ENCODE measurements at places on chromosomes 16 and 17. TPM values are rescaled to one million over a fixed set of nuclear protein-coding genes. Genes with fewer than 3 reads are reported as not detected.
A peak's percentile ranks its signal among the peaks of the same experiment; 100 is the strongest.

DNA sequence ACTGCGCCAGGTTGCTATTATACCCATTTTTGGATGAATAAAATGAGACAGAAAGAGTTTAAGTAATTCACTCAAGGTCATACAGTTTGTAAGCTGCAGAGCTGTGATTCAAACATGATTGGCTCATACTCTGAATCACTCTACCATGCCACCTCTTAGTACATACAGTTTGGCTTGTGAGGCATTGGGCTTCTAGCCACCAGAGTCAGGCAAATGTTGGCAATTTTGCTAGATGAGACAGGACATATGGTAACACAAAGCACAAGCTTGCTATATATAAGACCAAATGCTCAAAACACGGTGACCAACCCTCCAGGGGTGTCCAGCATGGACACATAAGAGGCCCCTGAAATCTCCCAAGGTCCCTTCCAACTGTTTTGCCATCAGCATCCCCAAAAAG lies 236.0 kb upstream of the IRX5 start:
- no peak for DNase-seq

DNA sequence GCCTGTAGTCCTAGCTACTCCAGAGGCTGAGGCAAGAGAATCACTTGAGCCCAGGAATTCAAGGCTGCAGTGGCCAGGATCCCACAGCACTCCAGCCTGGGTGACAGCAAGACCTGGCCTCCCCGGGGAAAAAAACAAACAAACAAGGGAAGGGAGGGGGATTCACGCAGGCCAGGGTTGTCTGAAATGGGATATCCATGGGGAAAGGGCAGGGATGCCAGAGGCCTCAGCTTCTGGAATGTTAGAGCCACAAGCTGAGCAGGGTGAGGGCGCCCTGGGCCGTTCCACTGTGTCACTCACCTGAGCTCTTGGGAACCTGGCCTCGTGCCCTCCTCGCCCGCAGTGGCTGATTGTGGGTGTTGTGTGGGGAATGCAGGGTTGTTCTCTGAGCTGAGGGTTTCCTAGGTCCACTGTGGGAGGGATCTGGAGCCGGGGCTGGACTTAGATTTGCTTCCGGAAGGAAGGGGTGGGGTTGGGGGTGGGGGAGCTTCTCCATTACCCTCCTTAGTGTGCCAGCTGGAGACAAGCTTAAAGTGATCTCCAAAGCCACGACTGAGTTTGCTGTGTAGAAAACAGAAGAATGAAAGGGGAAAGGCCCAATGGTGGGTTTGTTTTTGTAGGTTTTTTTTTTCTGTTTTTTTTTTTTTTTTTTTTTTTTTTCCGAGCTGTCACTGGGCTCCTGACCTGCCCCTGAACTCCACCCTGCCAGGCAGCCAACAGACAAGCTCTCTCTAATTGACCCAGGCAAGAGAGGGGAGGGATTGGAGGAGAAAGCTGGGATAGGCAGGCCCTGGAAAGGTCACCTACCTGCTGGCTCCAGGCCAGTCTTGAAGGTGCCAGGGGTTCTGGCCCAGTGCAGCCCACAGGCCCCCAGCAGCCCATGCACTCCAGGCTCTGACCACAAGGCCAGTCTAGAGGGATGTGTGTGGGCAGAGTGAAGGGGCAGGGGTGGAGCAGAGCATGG lies at the start of gene SULT1A1:
TSS of gene SULT1A1 (minus strand) at position 414 of the 964 bp plus-strand sequence. CDS start 1,189 bp downstream, outside the sequence.
- peak; percentile 93 for DNase-seq

DNA sequence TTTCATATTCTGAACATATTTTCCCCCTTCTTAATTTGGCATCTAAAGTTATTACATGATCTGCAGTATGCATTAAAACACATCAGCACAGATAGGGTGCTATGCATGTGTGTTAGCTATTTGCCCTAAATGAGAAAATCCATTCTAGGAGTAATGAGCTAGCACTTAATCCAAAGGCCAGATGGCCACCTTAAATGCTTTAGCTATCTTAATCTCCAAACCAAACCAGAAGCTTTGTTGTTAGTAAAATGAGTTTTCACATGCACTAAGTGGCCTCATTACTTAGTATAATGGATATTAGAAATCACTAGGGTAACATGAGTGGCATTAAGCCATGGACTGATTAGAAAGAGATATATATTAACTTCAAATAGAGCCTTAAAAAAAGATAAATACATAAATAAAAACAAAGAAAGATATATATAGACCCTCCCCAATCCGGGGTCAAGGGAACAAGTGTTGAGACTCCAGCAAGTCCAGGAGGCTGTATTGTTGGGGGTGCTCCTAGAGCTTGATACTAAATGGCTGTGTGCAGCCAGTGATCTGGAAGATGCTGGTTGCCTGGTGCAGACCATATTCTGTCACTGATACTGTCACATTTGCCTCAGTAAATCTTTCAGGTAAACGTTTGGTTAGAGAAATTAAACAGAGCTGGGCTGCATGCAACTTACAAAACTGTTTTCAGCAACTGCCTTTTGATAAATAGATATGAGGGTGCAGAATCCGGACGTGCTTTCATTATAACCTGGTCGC lies 67.3 kb downstream of the MYH10 start:
- DNase-seq: no peak

DNA sequence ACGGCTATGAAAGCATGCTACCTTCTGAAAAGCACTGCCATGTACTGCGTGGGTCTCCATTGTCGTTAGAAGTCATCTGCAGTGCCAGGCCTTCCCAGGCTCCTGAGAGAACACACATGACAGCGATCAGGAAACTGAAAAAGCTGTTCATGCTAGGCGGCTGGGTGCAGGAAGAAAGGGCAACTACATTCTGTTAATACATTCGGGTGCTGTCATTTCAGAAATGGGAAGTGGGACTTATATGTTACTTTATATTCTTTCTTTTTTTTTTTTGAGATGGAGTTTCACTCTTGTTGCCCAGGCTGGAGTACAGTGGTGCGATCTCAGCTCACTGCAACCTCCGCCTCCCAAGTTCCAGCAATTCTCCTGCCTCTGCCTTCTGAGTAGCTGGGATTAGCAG lies 19.9 kb downstream of the CFAP20 start:
- no peak for DNase-seq

GRCh38 chr16:23401139-23401538 lies 51.9 kb downstream of the COG7 start:
- no peak for DNase-seq

DNA sequence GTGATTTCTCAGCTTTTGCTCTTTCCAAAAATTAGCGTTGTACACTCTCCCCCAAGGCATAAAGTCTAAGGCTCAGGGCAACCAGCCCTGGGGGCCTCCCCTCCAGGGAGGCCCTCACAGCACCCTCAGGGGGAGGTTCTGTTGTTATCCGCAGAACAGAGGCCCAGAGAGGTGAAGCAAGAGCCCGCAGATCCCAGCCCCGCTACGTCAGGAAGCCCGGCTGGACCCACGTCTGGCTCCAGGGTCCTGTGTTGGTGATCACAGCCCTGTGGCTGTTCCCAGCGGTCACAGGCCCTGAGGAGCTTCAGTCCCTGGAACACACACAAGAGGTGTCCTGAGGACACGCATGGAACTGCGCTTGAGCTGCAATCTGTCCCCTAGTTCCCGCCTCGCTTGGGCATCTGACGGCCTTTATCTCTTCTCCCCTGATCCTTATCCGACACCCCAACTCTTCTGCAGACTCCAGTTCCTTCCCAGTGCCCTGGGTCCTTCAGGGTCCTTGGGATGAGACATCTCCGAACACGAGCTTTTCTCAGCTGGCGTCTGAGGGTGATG lies 1.1 kb upstream of the ZG16B start:
- DNase-seq: no peak

- no peak for DNase-seq
Measured at GRCh38 chr17:18937981-18938691, 13.8 kb upstream of the SLC5A10 start.

- no peak for DNase-seq
Measured at GRCh38 chr16:88069397-88070168, 118.3 kb downstream of the BANP start.

DNA sequence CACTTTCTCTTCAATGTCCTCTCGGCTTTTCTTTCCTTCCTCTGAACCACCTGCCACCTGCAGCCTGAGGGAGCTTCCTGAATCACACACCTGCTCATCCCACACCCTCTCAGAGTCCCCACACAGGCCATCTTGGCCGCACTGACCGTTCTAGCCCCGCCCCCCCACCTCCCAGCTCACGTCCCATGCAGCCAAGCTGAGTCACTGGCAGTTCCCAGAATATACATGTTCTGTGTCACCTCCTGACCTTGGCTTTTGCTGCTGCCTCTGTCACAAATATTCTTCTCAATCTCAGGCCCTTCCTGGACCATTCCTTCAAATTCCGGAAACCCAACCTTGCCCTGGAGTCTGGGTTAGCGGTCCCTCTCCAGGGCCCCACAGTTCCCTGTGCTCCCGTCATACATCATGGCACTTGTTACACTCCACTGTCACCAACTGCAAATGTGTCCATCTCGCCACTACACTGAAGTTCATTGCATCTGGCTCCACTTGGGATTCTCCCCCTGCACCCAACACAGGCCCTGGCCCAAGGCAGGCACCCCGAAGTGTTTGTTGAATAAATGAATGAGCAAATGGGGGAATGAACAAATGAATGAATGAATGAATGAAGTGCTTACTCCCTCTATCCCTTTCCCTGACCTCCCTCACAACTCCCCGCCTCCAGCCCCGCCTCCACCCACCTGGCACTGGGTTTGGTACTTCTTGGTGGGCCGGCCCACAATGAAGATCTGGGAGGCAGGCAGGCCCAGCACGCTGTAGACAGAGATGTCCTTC lies 12.8 kb downstream of the PIMREG start:
- no peak for DNase-seq

DNA sequence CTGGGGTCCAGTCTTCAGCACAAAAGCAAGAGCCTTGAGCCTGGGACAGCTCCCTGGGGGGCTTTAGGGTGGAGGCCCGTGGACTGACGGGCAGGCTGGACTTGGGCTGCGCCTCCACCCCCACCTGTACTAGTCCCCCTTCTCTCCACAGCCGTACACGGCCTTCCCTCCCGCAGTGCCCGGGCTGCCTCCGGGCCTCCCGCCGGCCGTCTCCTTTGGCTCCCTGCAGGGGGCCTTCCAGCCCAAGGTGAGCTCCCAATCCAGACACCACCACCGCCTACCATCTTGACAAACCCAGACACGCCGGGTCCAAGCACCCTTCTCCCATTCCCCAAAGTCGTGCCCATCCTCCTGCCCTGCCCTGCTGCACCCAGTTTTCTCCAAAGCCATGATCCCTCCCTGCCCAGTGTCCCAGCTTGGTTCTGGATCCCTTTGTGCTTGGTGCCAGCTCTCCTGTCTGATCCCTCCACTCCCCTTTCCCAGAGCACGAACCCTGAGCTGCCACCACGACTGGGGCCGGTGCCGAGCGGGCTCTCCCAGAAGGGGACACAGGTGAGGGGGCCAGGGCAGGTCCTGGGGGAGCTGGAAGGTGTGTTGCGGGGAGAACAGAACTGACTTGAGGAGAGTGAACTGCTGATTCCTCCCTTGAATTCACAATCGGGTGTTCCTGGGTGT lies 7.1 kb downstream of the FBRS start:
- DNase-seq: no peak

- DNase-seq: no peak
Measured at GRCh38 chr17:19590912-19591551, 57.4 kb downstream of the SLC47A1 start.

DNA sequence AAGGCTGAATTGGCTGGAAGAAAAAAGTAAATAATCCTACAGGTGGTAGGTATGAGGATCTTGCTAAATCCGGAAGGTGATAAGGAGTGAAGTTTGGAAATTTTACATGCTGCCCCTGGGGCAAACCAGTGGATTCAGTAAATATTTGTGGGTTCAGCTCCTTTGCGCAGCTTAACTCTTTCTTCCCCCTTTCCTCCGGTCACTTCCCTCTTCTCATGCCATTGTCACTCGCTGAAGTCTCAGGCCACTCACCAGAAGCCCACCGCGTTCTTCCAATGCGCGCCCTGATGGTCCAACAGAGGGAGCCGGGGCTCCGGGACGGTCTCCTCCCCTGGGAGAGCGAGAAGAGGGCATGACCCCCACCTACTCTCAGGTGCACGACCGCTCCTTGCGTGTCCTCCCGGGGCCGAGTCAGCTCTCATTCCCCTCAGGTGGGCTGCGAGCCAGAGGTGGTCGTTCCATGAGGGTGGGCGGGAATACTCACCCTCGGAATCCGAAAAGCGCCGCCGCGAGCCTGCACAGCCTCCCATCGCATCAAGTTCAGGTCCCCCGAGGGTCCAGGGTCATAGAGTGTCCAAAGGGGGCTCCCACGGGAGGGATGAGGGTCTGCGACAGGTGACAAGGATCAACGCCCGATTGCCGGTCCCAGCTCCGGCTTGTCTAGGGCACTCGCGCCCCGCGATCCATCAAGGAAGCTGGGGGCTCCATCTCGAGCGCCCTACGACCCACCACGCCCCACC lies 474 bp downstream of the CLN3 start:
- DNase-seq: peak; percentile 84

DNA sequence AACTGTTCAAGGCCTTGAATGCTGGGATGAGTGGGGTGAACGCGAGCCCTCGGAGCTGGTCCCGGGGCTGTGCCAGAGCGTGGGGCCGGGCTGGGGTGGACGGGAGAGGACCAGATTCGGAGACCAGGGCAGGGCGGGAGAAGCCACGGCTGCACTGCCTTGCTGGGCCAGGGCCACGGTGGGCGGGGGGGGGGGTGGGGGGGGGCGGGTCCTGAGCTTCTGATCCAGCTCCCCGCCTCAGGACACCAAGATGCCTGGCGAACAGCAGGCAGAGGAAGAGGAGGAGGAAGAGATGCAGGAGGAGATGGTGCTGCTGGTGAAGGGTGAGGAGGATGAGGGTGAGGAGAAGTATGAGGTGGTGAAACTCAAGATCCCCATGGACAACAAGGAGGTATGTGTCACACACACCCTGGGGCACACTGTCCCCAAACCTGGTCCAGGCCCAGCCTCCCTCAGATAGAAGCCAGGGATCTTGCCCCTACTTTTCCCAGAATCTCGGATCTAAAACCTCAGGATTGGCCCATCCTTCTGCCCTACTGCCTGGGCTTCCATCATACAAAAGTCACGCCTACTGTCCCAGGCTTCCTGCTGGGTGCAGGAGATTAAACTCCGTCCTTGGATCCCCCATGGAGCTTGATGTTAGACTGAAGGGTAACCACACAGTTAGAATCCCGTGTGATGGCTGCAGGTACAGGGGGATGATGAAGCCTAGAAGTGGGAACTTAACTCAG lies 563 bp downstream of the ZNF771 start:
- no peak for DNase-seq

- no peak for DNase-seq
Measured at GRCh38 chr16:50489182-50489581, 59.0 kb upstream of the NKD1 start.

GRCh38 chr17:5608399-5609112 lies 24.2 kb upstream of the NLRP1 start:
- no peak for DNase-seq

DNA sequence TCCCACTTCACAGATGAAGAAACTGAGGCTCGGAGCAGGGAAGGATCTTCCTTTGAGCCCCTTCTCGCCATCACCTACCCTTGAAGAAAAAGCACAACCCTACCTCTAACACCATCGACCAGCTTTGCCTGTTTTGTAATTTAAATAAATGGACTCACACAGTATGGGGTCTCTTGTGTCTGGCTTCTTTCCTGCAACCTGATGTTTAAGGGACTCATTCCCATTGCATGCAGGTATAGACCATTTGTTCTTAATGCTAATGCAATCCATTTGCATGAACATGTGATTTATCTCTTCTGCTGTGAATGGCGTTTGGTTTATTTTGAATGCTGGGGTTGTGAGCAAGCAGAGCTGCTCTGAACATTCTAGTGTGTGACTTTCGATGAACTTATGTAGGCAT lies 150.8 kb upstream of the FOXF1 start:
- no peak for DNase-seq

The PRPSAP1 gene
- total RNA-seq: 74.0 TPM

The GINS3 gene
- total RNA-seq: 1.0 TPM

The PLCG2 gene
- 13.8 TPM for total RNA-seq

The TNS4 gene
- 5.1 TPM for total RNA-seq

All from upper lobe of left lung (tissue), 6 donors.